Hindlimb muscle (tissue), 1 donor: ENCODE measurements at places on chromosomes 5 and 9.

- DNase-seq: no peak
These were observed 966 bp downstream of the SNX2 start for GRCh38 chr5:122775550-122776542.

GRCh38 chr5:158933494-158934318 lies 166.0 kb downstream of the EBF1 start:
- DNase-seq: no peak

- no peak for DNase-seq
These were observed 84.2 kb downstream of the YIPF5 start for GRCh38 chr5:144086295-144086694.

DNA sequence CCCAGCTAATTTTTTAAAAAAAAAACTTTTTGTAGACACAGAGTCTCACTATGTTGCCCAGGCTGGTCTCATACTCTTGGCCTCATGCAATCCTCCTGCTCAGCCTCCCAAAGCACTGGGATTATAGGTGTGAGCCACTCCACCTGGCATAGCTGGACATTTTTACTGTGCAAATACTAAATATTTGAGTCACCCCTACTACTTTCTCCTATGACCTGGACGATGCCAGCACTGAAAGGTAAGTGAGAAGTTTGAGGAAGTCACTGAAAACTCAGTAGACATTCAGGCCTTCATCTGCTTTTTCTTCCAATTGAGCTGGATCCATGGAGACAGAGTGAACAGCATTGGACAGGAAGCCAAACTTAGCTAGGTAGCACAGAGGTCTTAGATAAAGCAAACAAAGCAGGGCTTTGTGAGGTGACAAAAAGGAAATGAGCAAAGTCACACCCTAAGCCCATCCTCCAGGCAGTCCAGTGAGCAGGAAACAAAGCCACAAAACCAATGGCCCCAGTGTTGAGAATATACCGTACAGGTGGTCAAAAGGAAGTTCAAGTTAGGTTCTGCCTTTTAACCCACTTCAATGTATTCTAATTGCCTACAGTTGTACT lies 192.6 kb upstream of the RASA1 start:
- no peak for DNase-seq

DNA sequence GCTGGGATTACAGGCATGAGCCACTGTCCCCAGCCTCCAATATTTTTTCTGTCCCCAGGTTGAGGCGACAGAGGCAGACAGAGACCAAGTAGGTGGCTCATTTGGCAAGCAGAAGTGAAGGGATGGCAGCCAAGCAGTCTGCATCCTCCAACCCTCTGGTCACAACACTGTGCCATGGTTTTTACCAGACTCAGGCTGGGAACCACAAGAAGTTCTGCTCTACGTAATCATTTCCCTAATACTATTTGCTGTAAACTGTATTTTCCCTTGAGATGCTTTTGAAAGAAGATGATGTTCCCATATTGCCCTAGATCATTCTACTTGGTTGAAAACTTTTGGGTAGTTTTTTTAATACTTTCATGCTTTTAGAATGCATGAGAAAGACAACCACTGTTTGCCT lies 40.5 kb downstream of the PTTG1 start:
- DNase-seq: no peak
